Smooth muscle cell of trachea (primary cell): ENCODE measurements at places on chromosomes 4 and X. TPM values are rescaled to one million over a fixed set of nuclear protein-coding genes. Genes with fewer than 3 reads are reported as not detected.

Gene REELD1
- total RNA-seq: not detected in 2 replicates

Gene STK32B
- 0.50 and 0.73 TPM in 2 replicates for total RNA-seq

Gene RAB9B
- 0.66 and 0.73 TPM in 2 replicates for total RNA-seq

Gene ZC4H2
- total RNA-seq: 5.8 and 7.1 TPM in 2 replicates

Gene TLR1
- 2.2 TPM in 2 replicates for total RNA-seq

Gene HSD17B13
- 0.15 and 0.17 TPM in 2 replicates for total RNA-seq

Gene SPARCL1
- 1.2 and 1.3 TPM in 2 replicates for total RNA-seq

Gene CFAP99
- not detected in 2 replicates for total RNA-seq

Gene ZNF732
- 0.17 and 0.29 TPM in 2 replicates for total RNA-seq

Gene TSPAN6
- total RNA-seq: 28.4 and 34.1 TPM in 2 replicates

Gene CXCL3
- total RNA-seq: 1.5 and 10.6 TPM in 2 replicates

Gene STPG2
- total RNA-seq: under 0.01 TPM in 1 of 2 replicates, not detected in the other

Gene SETD7
- 60.5 and 74.6 TPM in 2 replicates for total RNA-seq

Gene SSX2B
- total RNA-seq: not detected in 2 replicates

Gene SOWAHB
- total RNA-seq: under 0.01 and 0.17 TPM in 2 replicates

Gene CCDC149
- total RNA-seq: 11.3 and 11.6 TPM in 2 replicates

Gene DGKK
- total RNA-seq: not detected in 2 replicates

Gene CXCL1
- 3.1 and 16.4 TPM in 2 replicates for total RNA-seq

Gene GRIA2
- not detected in 2 replicates for total RNA-seq

Gene SMIM43
- total RNA-seq: 3.9 and 6.6 TPM in 2 replicates

Gene CXorf49
- not detected in 2 replicates for total RNA-seq

Gene GDPD2
- total RNA-seq: not detected in 2 replicates

Gene NOX1
- total RNA-seq: under 0.01 TPM in 1 of 2 replicates, not detected in the other

Gene FAM241A
- total RNA-seq: 0.83 and 1.9 TPM in 2 replicates

Gene HSFX1
- total RNA-seq: 0.87 and 2.0 TPM in 2 replicates

Gene CLDN34
- total RNA-seq: not detected in 2 replicates

Gene UGT2B15
- not detected in 2 replicates for total RNA-seq

Gene PAQR3
- 9.4 and 19.1 TPM in 2 replicates for total RNA-seq

Gene DSPP
- total RNA-seq: not detected in 2 replicates
